Activated CD8-positive, alpha-beta memory T cell treated with anti-CD3 and anti-CD28 coated beads for 1 hour (primary cell): ENCODE measurements at places on chromosomes 5 and 9.

DNA sequence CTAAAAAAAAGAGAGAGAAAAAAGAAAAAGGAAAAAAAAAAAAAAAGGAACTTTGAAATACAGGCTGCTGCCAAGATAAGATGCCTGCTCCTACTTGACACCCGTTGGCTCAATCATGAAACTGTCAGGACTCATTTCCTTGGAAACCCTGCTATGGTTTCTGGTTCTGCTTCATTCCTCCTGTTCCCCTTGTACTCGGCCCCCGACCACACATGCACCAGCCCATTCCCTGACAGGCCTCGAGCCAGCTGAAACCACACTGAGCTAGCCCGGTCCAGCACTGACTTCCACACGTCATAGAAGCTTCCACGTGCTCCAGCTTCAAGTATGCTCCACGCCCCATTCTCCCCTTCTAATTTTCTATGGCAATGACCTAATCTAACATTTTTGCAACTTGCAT, 93.2 kb downstream of the MYO10 start:
- DNase-seq = no peak

DNA sequence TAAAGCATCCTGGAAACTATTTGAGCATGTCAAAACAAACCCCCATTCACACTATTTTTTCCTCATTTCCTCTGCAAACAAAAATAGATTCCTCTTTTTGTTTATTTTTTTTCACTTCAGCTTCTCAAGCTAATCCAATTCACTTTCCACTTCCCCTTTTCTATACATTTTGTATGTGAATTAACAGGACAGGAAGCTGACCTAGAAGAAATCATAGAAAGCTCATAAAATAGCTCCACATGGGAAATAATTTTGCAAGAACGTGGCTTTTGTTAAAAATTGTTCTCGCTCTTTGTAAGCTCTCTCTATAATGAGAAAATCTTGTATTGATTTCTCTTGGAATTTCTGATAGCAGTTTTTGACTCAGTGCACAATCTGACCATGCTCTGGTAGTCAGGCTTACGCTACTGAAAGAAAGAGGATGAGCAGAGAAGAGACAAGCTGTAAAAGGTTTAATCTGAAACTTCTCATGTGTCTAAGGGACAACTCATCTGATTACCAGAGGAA, 215.8 kb downstream of the ADAMTS12 start:
- DNase-seq = no peak

- DNase-seq = no peak
Measured at GRCh38 chr5:40823459-40823858, 11.6 kb downstream of the RPL37 start.

- no peak for DNase-seq
Measured at GRCh38 chr5:80010754-80011392, 19.8 kb upstream of the MTX3 start.

DNA sequence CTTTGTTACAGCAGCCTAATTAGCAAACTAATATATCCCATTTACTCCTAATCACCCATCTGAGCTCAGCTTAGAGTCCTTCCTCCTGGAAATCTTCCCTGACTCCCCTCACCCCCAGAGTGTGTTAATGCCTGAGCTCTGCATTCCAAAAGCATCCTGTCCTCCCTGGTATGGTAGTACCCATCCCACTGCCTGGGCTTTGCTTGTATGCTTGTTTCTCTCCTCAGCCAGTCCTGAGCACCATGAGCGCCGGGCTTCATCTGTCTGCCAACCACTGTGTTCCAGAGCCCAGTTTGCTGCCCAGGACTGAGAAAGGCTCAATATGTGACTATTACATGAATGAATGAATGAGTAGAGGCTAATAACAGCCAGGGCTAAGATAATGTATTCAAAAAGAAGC, 272.4 kb downstream of the CDK5RAP2 start:
- no peak for DNase-seq

GRCh38 chr9:71709384-71709783, 58.9 kb downstream of the CEMIP2 start:
- DNase-seq = no peak

GRCh38 chr9:83469722-83470121, 68.5 kb downstream of the FRMD3 start:
- DNase-seq = no peak

DNA sequence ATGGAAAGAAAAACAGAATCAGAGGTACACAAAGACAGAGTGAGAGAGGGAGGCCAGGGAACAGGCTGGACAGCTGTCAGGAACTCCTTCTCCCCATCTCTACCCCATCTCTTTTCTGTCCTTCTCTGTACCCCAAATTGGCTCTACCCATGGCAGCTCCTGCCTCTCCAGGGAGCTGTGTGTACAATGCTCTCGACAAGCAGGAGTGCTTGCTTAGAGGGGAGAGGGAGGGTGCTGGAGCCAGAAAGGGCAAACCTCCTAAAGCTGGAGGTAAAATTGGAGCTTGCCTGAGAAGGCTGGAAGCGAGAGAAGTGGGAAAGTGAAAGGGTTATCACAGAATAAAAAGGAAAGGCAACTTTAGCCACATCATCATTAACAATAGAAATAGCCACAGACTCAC, 6.4 kb downstream of the TPM2 start:
- no peak for DNase-seq

DNA sequence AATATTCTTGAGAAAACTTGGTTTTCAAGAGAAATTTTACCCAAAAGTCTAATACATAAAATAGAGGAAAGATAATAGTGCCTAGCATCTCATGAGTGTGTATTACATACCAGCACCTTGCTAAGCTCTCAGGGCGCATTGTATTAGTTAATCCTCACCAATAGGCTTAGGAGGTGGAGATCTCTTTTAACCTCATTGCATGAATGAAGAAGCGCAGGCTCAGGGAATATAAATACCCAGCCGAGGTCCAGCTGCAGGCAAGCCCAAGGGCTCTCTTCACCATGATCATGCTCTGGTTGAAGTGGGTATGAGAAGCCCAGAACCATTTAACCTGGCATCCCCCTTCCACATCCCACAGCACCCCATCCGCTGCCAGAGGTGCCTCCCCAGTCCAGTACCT, 46.0 kb downstream of the CAMK2A start:
- no peak for DNase-seq

DNA sequence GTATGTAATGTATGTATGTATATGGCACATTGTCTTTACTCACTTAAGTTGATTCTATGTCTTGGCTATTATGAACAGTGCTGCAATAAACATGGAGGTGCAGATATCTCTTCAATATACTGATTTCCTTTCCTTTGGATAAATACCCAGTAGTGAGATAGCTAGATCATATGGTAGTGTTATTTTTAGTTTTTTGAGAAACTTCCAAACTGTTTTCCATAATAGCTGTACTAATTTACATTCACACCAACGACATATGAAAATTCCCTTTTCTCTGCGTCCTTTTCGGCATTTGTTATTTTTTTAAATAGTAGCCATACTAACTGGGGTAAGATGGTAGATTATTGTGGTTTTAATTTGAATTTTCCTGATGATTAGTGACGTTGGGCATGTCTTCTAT, 445.6 kb downstream of the NFIB start:
- DNase-seq = no peak

GRCh38 chr9:128120741-128121465, 6.6 kb downstream of the PTGES2 start:
- DNase-seq = no peak

- DNase-seq = no peak
Measured at GRCh38 chr5:126445502-126446174, 22.4 kb downstream of the GRAMD2B start.

- DNase-seq = no peak
Measured at GRCh38 chr9:5951686-5952211, 61.1 kb downstream of the MLANA start.

GRCh38 chr5:13427827-13428557, 516.5 kb downstream of the DNAH5 start:
- no peak for DNase-seq

DNA sequence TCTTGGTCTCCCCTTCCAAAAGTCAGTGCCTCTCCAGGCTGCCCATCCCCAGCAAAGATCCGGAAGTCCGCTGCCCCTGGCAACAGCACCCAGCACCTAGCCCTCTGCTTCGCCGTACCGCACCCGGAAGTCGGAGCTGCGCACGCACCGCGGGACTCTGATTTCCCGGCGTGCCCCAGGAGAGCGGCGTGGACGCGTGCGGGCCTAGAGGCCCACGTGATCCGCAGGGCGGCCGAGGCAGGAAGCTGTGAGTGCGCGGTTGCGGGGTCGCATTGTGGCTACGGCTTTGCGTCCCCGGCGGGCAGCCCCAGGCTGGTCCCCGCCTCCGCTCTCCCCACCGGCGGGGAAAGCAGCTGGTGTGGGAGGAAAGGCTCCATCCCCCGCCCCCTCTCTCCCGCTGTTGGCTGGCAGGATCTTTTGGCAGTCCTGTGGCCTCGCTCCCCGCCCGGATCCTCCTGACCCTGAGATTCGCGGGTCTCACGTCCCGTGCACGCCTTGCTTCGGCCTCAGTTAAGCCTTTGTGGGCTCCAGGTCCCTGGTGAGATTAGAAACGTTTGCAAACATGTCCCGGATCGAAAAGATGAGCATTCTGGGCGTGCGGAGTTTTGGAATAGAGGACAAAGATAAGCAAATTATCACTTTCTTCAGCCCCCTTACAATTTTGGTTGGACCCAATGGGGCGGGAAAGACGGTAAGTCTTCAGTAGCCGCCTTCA, at the start of gene RAD50:
Gene RAD50 (plus strand): TSS at position 215 of the 715 bp plus-strand sequence. CDS start 348 bp downstream, at position 563.
- peak; percentile 84 for DNase-seq

- peak; percentile 6 for DNase-seq
Measured at GRCh38 chr5:159208514-159209437, 577 bp downstream of the RNF145 start.

DNA sequence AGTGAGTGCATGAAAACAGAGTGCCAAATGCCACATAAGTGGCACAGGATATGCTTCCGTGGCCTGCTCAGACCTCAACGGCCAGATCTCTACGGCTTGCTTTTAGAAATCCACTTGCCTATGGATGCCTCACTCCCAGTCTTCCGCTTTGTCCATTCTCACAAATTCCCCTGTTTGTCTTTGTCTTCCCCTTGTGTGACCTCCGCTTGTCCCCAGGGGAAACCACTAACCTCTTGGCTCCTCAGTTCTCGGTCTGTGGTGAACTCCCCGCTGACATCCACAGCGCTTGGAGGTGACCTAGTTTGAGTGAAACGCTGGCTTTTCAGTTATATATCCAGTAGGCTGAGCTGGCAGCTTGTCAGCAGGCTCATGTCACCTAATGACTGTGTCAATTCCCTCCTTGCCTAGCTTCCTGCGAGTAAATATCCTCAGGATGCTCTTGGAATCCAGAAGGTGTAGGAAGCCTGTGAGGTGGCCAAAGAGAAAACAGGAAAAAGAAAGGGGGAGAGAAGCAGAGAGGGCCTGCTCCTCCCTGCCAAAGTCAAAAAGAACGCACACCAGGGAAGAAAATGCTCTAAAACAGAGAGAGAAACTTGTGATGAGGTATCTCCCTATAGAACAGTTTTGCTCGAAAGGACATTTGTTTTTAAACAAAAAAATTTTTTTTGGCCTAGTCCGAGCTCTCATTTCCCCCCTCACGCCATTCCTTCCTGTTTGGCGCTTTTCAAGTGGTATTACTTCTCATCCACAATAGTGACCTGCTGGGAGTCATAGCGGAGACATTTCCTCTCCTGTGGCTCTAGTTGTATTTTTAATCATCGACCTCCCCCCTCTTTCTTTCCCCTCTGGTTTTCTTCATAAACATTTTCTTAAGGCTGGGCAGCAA, 101.6 kb upstream of the SPRY4 start:
- no peak for DNase-seq

- no peak for DNase-seq
Measured at GRCh38 chr5:71880536-71880935, 161.5 kb downstream of the CARTPT start.

DNA sequence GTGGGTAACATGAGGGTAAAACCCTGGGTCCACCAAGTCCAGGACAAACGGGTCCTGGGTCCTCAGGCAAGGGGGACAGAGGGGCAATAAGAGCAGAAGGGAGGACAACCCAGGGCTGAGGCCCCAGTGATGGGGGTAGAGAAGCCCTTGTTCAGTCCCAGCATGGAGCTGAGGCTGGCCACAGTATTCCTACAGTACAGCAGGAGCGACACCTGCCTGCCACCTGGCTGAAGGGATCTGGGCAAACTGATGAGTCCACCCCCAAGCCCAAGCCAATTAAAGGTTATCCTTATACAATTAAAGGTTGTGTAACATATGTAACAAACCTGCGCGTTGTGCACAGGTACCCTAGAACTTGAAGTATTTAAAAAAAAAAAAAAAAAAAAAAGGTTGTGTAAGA, 97.7 kb upstream of the LRRTM2 start:
- no peak for DNase-seq

GRCh38 chr5:115379622-115380344, 83.3 kb upstream of the CCDC112 start:
- DNase-seq = no peak

DNA sequence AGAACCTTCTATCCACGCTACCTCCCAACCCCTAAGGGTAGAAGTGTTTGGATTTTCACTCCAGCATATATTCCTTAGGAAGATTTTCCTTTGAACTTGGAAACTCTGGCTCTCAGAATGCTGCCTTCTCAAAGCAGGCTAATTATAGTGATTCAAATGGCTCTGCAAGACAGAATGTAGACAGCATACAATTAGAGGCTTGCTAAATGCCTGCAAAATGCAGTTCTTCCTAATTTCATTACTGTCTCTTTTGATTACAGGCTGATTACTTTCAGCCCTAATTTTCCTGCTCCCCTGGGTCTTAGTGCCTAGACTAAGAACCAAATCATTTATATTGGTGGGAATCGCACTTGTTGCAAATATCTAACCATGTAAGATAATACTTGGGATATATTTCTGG, 50.8 kb downstream of the ANKDD1B start:
- no peak for DNase-seq

GRCh38 chr5:91311168-91311696, 71.9 kb downstream of the ARRDC3 start:
- no peak for DNase-seq

DNA sequence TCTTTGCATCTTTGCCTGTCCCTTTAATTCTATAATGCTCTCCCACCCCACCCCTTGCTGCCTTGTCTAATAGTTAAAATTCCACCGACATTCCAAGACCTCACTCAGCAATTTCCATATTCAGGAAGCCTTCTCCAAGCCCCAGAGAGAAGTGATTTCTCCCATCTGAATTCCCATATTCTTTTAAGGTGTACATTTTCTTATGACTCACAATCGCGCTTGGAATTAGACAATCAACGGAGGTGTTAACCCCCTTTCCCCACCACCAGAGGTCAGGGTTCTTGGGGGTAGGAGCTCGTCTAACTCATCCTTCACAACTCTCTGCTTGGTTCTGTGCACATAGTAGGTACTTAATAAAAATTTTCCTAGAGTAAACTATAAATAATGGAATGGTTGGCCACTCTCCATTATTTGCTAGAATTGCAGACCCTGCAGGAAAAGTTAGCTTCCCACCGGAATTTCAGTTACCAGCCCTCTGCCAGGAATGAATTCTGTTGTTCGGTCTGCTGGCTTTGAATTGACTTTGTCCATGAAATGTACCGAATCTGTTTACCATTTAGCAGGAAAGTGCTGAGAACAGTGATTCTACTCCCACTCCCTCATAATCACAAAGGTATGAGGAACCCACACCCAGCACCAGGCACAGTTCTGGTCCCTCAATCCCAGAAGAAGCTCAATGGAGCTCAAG, 5.0 kb downstream of the KCNIP1 start:
- no peak for DNase-seq

GRCh38 chr9:129724456-129725190, 28.2 kb downstream of the PTGES start:
- no peak for DNase-seq

- DNase-seq = no peak
Measured at GRCh38 chr5:74953554-74953936, 87.4 kb upstream of the FAM169A start.

- no peak for DNase-seq
Measured at GRCh38 chr5:133274597-133274935, 222.8 kb downstream of the HSPA4 start.
